Activated naive CD8-positive, alpha-beta T cell treated with anti-CD3 and anti-CD28 coated beads for 36 hours (primary cell): ENCODE measurements at places on chromosomes 13 and 19.

- DNase-seq, result no peak
These were observed at the start of gene WTIP for GRCh38 chr19:34480971-34481841. Gene WTIP, plus strand, starts transcription at chr19:34481758. Its CDS starts 217 bp downstream, at chr19:34481975.

GRCh38 chr13:43277142-43277541, 253.8 kb downstream of the DNAJC15 start:
- no peak for DNase-seq

DNA sequence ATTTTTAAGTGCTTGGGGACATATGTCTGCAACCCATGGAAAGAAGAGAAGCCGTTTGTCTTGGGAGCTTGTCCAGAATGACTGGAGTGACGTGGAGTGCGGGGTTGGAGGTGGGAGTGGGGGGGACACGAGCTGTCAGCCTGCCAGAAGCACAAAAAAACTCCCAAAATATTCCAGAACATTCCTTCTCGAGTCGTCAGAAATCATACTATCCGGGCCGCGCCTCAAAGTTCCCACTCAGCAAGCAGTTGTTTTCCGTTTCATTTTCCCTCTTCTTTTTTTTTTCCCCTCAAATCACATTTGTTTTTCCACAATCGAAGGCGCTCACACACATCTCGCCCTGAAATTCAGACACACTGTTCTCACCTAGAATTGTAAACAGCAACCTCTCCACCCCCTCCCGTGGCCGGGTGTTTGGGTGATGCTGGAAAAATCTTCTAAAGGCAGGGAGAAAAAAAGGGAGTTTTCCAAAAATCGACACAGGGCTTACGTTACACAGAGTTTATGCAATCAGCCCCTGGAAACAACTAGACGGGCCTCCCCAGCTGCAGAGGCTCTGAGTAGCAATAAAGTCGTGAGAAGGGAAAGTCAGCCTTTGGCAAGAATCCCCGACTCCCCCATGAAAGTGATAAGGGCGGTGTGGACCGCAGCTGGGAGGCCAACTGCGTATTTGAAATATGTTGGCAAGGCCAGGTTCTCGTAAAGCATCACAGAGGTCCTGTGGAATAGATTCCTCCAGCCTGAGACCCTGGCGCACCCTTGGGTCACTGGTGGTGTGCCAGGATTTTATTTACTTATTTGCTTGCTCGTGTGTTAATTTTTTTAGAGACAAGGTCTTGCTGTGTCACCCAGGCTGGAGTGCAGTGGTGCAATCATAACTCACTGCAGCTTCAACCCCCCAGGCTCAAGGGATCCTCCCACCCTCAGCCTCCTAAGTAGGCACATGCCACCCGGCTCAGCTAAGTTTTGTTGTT, 31.2 kb upstream of the KLF2 start:
- DNase-seq, result no peak

- DNase-seq, result no peak
These were observed 729.4 kb upstream of the MIR17HG start for GRCh38 chr13:90618133-90618532.

DNA sequence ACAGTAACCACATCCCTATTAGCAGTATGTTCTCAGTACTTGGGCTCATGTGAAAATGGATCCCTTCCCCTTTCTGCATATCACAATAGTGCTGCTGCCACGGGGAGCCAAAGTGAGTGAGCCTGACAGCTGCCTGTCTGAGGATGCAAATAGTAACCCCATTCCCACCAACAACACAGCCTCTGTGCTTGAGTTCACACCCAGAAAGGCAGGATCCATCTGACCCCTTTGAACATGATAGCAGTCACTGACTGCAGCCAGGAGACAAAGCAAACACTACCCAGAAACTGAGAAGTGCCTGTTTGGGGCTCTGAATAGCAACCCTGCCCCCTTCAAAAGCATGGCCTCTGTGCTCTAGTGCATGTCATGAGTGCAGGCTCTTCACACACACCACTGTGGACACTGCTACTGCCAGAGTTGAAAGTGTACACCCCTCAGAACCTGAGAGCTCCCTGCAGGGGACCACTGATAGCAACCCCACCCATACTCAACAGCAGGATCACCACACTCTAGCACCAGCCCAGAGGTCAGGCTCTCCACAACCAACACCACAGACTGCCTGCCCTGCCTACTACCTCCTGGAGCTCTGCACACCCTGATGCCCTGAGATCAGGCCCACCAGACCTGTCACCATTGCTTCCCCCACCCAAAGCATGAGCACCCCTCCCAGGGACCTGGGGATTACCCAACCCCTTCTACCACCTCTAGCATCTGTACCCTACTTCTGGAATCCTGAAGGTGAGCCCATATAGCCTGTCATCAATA, 1563.5 kb upstream of the PRR20A start:
- no peak for DNase-seq

- no peak for DNase-seq
These were observed 24.1 kb upstream of the MIR17HG start for GRCh38 chr13:91323349-91323748.

- DNase-seq, result no peak
These were observed 2.6 kb downstream of the ACSBG2 start for GRCh38 chr19:6138066-6138465.

GRCh38 chr19:57802269-57802668, 12.4 kb downstream of the ZNF552 start:
- no peak for DNase-seq

DNA sequence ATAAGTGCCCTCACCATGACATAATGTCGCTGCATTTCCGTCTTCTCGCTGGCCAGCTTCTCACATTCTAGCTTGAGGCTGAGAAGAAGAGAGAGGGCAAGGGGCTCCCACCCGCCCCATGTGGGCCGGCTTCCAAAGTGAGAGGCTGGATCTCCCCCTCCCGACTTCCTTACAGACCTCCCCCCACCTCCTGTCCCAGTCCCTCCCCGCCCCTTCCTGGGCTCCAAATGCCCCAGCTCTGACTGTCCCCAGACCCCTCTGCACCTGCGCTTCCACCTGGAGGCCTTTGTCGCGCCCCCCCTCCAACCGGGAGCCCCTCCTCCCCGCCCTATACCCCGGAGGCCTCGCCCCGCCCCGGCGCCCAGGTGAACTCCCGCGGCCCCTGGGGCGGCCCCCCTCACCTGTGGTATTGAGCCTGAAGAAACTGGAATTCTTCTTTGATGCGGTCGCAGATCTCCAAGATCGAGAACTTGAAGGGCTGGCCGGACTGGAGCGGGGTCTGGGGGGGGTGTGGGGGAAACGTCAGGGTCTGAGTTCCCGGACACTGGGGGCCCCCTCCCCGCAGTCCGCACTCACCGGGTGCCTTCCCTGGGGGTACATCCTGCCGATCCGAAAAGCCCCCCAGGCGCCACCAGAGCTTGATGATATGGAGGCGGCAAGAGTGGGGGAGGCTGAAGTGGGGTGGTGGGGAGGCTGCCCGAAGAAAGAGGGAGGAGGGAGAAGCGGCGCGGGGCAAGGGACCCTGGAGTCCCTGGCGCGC, 595 bp downstream of the TLE2 start:
- no peak for DNase-seq

DNA sequence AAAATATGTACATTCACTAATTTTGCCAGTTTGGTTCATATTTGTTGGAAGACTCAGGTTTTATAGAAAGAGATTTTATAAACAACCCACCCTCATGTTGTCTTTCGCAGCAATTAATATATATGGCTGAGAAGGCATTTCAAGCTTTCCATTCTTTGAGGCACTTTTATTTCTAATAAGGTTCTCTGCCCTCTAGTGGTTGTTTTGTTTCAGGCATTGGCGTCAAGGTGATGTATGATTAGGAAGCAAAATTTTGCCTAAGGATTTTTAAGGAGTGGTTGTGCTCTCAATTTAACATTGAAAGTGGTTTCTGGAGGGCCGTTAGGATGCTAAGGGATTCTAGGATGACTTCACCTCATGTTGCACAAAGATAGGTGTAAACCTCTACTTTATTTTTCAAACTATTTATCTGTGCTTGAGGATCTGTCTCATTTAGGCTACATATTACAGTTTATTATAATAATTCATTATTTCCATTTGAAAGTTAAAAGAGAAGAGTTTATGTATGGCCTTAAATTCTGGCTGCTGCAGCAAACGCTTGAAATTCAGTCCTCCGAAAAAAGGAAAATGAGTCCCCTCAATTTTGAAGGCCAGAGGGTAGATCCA, 35.9 kb downstream of the OXGR1 start:
- no peak for DNase-seq

DNA sequence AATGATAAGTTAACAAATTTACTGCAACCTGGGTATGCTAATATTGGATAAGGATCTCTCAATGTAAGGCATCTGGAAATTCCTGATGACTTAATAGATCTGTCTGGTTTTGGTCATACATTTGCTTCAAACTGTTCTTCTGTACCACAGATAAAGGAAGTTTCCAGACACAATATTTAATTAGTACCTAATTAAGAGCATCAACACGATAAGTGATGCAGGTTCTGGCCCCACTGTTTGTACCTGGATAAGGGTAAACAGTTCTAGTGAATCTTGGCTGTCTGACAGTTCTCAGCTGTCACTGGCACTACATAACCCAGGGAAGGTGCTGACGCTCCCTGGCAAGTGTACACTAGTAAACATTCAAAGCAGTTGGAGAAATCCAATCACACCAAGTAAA, 165.6 kb downstream of the MZT1 start:
- DNase-seq, result no peak
